ENCODE measurements at places on chromosomes 7 and 10.

DNA sequence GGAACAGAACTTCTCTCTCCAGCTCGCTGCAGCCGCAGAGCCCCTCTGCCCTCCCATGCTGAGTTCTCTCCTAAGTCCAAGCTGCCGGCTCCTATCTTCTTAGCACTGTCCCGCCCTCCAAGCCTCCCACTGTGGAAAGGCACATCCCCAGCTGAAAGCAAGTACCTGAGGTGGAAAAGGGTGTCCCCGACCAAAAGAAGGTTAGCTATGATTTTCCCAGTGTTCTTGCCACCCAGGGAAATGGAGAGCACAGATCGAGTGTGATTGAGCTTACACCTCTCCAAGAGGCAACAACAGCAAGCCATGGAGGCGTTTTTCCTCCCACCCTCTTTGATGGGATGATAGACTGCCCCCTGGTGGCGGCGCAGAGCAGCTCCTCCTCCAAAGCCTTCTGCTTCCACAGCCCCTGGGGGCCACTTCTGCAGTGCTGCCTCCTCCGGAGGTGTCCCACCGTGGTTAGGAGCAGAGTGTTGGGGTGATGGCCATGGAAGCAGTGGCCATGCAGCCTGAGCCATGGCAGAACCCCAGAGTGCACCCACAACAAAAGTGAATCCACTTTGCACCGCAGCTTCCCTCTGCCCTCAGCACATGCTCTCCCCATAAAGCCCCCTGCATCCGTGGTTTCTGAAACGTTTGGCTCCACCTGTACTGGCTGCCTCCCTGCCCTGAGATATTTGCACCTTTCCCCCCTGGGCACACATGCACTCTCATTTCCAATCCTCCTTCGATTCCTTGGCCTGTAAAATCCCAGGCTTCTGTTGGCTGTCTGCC lies 143.1 kb upstream of the STK17A start:
- peak; percentile 20 for DNase-seq

- no peak for DNase-seq
Observed at GRCh38 chr10:105807935-105808587, 1167.0 kb downstream of the SORCS3 start.

DNA sequence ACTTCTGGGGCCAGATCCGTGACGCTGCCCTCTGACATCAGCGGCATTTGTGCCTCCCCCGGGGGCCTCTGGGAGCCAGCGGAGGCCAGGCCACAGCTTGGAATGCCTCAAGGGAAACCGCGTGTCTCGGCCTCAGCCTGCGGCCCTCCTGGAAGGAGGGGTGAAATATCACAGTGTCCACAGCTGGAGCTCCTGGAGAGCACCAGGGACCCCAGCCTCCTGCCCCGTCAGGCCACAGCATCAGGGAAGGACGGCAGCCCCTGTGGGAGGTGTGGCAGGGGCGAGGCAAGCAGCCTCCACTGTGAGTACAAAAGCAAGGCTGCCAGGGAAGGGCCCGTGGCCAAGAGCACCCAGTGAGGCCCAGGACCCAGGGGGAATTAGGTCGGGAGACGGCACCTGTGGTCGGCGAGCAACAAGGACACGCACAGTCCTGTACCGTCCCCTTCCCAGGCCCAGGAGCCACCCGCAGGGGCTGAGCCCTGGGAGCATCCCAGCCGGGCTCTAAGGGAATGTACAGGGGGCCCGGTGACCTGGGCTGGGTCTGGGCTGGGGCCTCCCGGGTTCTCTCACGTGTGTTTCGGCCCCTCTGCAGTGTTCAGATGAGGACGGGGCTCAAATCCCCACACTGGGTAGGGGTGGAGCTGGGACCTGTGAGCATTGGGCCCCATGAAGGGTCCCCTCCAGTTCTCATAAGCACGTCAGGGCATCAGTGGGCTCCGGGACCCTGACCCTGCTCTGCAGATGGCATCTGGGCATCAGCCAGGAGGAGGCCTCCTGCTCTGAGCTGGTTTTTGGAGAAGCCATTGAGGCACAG lies 18.7 kb upstream of the KNDC1 start:
- DNase-seq, result no peak

DNA sequence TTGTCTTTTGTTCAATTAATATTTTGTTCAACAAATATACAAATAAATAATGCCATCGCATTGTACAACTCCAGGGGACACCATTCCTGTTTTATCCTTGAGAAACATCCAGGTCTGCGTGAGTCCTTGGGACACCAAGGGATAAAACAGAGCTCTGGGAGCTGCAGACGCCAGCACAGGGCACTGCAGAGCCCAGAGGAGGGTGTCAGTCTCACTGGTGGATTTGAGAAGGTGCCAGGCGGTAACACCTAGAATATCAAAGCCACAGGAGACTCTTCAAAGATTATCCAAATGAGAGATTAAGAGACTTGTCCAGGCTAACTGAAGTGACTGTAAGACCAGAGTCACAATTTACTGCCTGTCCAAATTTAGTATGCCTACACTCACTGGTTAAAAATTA lies 55.3 kb downstream of the TEX36 start:
- no peak for DNase-seq

GRCh38 chr10:76881477-76882220 lies 756.0 kb downstream of the KCNMA1 start:
- peak; percentile 60 for DNase-seq

- DNase-seq, result no peak
Observed at GRCh38 chr7:105355701-105356100, 33.0 kb downstream of the SRPK2 start.
